ENCODE measurements at places on chromosomes 3 and 15. TPM values are rescaled to one million over a fixed set of nuclear protein-coding genes. Genes with fewer than 3 reads are reported as not detected.

SPINT1 gene
- total RNA-seq = 0.12 TPM

PLSCR5 gene
- not detected for total RNA-seq

TNFSF10 gene
- total RNA-seq = not detected

THRB gene
- not detected for total RNA-seq

OR5K2 gene
- not detected for total RNA-seq

FSIP1 gene
- 1.6 TPM for total RNA-seq

FAM81A gene
- total RNA-seq = not detected

GRCh38 chr15:66167854-66168253, 85.7 kb downstream of the MEGF11 start:
- no peak for DNase-seq

- no peak for DNase-seq
These were observed 43.9 kb downstream of the CCDC12 start for GRCh38 chr3:46932455-46933225.

DNA sequence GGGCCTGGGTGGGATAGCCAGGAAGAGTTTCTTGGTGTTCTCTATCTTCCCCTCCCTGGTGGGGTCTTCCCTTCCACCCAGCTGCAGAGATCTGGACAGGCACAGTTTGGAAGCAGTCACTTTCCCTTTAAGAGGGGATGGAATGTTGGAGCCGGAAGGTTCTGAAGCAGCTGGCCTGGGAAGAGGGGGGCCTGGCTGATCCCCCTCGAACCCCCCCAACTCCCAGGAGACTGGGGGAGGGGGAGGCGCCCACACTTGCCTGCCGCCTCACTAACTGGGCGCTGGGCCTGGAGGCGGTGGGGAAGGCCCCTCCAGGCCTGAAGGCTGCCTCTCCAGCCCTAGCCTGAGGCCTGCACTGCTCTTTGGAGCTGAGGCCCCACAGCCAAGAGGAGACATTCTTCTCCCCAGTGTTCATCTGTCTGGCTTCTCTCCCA, 1.4 kb downstream of the DVL3 start:
- peak; percentile 6 for DNase-seq

DNA sequence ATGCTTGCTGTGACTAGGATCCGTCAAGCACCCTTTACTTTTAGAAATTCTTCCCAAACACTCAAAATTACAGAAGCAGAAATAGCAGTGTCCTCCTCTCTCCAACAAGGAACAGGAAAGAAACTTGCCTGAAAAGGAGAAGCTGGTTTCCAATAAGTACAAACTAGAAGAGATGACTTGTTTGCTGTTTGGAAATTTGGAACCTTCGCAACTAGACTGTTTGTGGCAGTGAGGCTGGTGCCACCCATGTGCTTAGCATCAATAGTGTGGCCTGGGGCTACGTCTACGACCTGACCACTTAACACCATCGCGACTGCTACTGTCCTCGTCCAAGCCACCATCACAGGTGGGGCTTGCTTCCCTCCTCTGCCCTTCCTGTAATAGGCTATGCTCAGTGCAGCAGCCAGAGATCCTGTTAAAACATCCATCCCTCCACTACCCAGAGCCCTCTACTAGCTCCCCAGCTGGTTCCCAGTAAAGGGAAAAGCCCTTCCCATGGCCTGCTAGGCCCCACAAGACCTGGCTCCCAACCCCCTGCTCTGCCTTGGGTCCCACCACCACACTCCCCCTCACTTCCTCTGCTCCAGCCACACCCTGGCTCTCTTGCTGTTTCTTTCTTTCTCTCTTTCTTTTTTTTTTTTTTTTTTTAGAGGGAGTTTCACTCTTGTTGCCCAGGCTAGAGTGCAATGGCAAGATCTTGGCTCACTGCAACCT, 52.6 kb upstream of the CCR2 start:
- DNase-seq = no peak

GRCh38 chr3:24225385-24225950, 269.2 kb downstream of the THRB start:
- DNase-seq = no peak

GRCh38 chr3:123015596-123015995, 12.0 kb downstream of the SEMA5B start:
- no peak for DNase-seq

DNA sequence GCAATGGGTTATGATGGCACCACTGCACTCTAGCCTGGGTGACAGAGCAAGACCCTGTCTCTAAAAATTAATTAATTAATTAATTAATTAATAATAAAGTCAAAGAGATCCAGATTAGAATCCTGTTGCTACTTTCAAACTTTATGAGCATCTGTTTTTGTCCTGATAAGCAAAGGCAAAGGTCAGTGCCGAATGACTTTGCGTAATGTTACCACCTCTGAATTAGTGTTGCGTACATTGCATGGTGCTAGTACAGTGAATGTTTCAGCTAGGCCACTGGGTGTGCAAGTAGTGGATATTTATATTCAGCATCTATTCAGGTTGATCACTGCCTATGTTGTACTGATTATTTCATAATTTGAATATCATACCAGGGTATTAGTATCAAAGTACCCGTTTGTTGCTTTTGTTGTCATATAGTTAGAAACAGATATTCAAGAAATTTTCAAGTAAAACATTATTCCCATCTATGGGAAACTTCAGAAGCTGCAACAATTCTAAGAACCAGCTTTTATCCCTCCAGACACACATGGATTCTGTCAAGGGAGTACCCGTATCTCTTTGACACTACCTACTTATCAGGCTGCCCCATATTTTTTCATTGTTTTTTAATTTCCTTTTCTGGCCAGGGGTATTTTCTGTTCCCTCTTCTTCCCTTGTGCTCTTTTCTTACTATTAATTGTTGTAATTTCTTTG, 127.1 kb upstream of the GRM7 start:
- no peak for DNase-seq

- no peak for DNase-seq
These were observed 39.8 kb downstream of the SMARCC1 start for GRCh38 chr3:47741925-47742324.

DNA sequence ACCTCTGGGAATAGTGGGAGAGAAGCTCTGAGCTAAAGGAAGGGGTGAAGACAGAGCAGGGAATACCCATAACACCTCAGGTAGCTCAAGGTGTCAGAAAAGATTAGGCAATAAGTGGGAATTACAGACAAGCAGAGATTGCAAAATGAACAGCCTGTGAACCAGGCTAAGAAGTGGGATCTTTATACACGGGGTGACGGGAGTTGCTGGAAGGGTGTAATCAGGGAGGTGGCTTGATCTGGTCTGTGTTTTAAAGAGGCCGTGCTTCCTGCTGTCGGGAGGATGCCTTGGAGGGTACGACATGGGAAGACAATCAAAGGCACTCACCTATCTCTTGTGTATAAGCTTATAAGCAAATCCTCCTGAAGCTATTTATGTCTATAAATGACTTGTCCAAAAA, 216.3 kb downstream of the CLSTN2 start:
- no peak for DNase-seq

- DNase-seq = no peak
These were observed 29.1 kb downstream of the SSR3 start for GRCh38 chr3:156525808-156526207.

GRCh38 chr3:56133423-56133822, 334.8 kb downstream of the ERC2 start:
- DNase-seq = peak; percentile 25

- DNase-seq = no peak
These were observed 42.8 kb upstream of the ROBO1 start for GRCh38 chr3:79810581-79810980.

- DNase-seq = no peak
These were observed 58.6 kb downstream of the PIAS1 start for GRCh38 chr15:68112706-68113105.

DNA sequence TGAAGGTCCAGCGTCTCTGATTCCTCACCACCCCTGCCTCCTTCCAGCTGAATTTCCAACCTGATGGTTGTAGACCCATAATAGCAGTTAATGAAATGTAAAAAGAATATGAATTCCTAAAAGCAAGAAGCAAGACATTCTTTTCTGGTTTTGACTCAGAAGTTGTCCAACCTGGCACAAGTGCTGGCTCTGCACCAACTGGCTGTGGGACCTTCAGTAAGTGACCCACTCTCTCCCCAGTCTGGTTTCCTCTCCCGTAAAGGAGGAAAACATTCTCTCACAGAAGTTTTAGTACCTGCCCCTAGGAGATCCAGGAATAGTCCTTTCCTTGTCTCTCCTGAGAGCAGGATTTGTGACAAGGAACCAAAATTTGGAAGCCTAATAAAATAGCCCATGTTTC, 236.9 kb upstream of the TRIM42 start:
- no peak for DNase-seq

DNA sequence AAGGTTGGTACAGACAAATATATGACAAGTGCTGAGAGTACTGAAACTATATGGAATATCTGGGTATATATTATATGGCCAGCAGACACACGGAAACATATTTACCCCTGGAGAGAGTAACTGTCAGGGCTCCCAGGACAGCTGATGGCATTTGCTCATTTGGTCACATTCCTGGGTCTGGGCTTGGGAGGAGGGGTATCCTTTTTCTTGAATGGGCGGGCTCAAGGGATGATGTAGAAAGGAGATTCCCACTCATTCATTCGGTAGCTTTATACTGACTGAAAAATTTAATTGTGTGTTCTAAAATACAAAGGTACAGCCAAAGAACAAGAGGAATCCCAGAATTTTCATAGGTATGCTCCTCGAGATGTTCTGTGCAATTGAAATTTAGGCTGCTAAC, 131.0 kb downstream of the KCNAB1 start:
- DNase-seq = no peak

- DNase-seq = peak; percentile 53
These were observed 212.6 kb upstream of the PLSCR5 start for GRCh38 chr3:146817704-146818103.

DNA sequence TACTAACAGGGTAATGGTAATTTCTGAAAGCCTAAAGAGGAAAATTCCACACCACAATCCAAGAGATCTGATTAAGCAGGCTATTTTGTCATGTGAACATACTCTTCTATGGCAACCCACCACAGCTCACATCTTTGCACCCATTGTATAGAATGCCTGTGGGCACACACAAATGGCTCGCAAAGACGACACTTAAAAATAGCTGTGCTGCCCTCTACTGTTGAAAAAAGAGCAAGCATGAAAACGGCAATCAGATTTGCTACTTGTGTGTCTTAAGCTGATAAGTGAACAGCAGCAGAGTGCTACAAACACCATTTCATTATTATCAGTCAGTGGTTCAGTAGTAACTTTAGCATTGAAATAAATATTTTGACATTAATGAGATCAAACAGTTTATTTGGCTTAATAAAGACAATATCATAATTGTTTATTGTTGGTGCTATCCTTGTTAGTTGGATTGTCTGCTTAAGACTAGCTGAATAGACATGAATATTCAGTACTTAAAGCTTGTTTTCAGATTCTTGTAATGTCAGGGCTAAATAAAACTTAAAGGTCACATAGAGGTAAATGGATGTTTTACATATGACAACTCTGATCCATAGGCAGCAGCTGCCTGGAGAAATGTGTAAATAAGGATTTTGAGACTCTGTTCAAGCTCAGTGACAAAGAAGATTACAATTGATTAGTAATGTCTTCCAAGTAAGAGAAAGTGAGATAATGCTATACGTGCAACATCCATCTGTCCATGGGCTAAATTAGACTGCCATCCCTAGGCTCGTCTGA, 199.1 kb downstream of the LRRN1 start:
- DNase-seq = no peak

GRCh38 chr15:50854601-50855490, 53.6 kb upstream of the AP4E1 start:
- peak; percentile 50 for DNase-seq

Data from HFFc6 (cell line).